ENCODE measurements at places on chromosomes 2 and 18.

DNA sequence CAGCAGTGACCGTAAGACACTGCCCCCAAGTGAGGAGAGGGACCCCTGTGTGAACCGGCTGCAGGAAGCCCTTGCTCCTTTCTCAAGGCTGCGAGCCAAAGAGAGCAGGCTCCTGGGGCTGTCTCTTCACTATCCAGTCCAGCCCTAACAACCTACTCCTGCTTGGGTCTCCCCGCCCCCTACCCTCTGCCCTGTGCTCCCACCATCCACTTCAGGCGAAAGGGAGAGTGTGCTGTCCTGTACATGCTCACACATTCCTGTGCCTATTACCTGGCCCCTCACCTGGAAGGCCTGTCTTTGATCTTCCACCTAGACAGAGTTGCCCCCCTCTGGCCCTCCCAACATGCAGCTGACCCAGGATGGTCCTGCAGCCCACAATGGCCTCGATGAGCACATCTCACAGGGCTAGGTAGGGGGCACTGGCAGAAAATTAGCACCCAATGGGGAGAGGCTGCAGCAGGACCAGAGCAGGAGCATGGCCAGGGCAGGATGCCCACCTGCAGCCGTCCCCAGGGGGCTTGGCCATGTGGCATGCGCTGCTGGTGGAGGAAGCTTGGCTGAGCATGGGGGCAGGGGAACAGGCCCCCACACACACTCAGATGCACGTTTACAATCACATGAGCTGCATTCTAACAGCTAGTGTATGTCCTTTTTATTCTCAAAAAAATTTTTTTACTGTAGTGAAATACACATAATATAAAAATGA, 93.5 kb downstream of the POLR1A start:
- no peak for DNase-seq

DNA sequence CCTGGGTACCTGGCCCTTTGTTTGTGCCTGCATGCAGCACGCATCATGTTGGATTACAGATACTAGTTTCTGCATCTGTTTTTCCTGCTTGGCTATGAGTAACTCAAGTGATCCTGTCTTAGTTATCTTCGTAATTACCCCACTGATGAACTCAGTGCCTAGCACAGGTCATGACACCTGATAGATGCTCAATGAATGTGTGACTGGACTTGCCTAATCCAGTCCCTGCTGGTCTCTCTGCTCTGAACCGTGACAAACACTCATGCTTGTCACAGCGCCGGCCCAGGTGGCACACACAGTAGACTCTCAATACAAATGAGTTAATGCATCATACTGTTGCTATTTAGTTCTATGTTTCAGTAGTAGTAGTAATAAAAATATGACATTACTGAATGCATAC, 31.2 kb upstream of the NTSR2 start:
- DNase-seq: no peak

DNA sequence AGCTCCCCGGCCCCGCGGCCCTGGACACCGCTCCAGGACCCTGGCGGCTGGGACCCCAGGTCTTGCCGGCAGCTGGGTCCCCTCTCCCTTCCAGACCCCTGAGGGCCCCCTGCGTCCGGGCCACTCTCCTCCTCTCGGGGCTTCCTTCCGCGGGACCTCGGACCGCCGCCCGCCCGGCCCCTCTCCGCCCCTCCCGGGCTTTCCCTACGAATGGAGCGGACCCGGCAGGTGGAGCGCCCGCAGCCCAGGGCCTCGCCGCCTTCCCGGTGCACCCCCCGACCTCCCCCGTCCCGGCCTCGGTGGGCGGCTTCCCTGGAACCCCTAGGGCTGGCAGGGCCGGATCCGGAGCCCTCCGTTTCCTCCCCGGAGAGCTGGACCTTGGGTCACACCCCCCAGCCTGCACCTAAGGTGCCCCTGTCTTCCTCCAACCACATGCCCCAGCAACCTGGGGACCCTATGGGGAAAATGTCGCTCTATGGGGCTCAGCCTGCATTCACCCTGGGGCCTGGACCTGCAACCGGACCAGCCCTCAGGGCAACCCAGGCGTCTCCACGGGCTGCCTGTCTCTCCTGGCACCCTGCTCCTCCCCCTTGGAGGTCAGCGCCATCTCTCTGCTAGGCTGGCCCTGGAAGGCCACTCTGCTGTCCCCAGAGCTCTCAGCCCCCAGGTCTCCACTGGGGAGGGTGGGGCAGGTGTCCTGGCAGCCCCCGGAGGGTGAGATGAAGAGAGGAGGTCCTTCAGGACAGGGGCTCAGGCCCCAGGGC, 730 bp downstream of the B3GNT7 start:
- DNase-seq: no peak

- DNase-seq: no peak
Measured at GRCh38 chr2:34102339-34102738, 503.2 kb upstream of the FAM98A start.

DNA sequence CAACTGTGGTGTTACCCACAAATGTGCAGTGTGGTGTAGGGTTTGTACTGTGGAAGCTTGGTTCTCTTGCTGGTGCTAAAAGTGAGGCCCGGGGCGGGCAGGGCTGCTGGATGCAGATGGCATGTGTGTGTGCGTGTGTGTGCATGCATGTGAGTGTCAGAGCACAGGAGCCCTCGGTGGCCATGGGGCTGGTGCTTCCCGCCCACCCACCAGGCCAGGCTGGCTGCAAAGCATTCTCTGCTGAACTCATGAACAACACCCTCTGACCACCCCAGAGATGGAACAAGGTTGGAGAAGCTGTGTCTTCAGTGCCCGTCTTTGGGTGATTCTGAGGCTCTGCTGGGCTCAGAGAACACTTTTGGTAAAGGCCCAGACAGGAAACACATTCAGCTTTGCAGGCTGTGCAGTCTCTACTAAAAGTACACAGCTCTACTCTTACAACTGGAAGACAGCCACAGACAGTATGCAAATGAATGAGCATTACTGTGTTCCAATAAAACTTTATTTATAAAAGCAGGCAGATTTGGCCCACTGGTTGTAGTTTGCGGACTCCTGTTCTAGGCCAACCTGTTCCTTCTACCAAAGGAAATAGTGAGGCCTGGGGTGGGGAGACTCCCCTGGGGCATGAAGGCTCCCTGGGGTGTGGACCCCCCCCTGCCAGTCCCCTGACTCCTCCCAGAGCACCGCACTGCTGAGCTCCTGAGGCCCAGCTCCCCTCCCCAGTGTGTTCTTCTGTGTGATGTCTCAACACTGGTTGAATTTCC, 225.3 kb upstream of the HDAC4 start:
- DNase-seq: no peak

DNA sequence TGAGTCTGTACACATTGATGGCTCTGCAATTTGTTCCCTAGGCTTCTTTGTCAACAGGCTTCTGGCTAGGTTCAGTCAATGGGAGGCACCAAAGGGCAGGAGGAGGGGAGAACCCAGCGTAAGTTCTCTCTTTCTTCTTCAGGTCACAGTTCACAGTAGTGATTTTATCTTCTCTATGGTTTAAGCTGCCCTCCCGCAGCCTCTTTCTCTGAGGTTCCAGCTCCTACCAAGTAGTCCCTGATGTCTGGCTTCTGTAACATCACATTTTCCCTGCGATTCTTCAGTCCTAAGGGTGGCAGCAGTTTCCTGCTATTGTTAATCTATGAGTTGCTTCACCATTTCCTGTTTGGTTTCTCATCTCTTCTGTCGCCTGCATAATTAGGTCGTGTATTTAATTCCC, 107.4 kb downstream of the CPO start:
- DNase-seq: no peak

DNA sequence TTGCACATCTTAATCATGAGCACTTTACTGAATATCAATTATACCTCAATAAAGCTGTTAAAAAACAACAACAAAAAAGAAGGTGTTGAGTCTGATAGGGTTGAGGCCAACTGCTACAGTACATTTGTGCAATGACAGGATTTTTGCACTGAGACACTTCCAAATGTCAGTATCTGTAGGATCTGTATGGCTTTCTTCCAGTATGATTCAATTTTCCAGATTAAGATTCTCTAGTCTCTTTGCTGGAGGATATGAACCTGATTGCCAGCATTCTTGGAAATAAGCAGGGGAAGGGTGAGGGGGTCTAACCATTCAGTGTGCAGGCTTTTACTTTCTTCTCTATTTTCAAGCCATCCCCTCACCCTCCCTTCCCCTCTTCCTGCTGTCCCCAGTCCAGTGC, 85.1 kb downstream of the SEMA4F start:
- no peak for DNase-seq

DNA sequence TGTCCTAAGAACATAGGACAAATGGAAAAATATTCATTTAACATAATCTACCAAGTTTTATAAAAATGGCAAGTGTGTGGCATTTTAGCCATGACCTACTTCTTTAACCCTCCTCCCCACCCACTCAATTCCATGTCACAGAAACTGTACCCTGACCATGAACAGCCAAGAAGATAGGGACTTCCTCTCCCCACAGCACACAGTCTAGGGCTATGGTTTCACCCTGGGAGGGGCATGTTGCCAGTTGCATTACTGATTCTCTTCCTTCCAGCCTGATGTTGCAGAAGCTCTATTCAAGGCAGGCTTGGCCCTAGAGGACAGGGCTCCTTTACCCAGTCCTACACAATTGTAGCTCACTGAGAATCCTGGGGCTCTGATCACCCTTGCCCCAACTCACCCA, 153.6 kb upstream of the KLF7 start:
- no peak for DNase-seq

DNA sequence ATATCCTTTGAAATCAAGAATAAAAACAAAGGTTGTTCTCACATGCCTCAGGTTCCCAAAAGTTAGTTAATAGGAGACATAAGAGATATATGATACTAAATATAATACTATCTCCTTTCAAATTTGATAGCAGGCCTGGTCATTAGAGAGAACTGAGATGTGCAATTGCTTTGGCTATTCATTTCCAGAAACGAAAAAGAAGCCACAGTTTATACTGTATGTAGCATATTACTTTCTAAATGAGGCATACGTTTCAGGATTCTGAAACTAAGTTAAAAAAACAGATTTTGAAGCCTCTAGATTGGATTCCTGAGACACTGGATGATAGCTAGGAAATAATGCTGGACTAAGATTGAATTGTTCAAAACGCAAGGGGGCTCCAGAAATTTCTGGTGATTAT, 7.1 kb downstream of the PPP1R1C start:
- no peak for DNase-seq

- no peak for DNase-seq
Measured at GRCh38 chr2:16080071-16080470, 139.7 kb downstream of the MYCN start.

Measured in BJ (cell line).